Fibroblast of skin of abdomen (primary cell): ENCODE measurements at places on chromosomes 4 and X.

- no peak for DNase-seq
Observed at GRCh38 chr4:176653401-176654220, 139.1 kb downstream of the VEGFC start.

- DNase-seq: peak; percentile 65
Observed at GRCh38 chr4:128286474-128287058, 1.0 kb downstream of the PGRMC2 start.

GRCh38 chr4:6956087-6956433, 46.4 kb downstream of the TBC1D14 start:
- DNase-seq: no peak

DNA sequence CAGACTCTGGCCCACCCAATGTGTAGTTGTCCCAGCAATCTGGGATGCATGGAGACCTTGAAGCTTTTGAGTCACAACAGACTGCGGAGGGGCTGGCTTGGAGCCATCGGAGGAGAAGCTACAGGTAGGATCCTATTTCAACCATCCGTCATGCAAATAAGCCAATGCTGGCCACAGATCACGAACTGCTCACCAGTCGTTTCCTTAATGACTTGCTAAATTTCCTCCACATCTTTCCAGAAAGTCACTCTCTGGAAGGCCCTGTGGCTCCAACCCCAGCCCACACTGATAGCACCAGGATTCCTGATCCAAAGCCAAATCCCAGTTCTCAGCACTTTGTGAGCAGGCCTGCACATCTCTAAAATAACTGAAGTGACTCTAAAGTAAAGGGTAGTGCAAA, 321.3 kb downstream of the RAB28 start:
- peak; percentile 2 for DNase-seq

GRCh38 chr4:91758487-91758886, 545.3 kb upstream of the GRID2 start:
- peak; percentile 35 for DNase-seq

DNA sequence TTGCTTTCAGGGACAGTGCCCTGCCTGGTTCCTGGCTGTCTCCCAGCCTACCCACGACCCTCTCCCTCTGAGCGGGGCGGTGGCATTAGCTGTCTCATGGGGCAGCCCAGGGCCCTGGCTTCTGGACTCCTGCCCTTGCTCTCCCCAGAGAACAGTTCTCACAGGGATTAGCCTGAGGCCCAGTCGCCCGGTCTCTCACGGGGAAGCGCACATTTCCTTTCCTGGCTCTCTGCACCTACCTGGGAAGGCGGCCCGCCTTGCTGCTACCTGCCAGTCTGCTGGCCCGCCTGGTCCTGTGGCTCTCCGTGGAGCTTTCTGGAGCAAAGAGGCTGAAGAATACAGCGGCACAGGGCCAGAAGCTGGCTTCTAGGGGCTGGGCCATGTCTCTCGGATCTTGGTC, 128.4 kb downstream of the FHDC1 start:
- DNase-seq: no peak

DNA sequence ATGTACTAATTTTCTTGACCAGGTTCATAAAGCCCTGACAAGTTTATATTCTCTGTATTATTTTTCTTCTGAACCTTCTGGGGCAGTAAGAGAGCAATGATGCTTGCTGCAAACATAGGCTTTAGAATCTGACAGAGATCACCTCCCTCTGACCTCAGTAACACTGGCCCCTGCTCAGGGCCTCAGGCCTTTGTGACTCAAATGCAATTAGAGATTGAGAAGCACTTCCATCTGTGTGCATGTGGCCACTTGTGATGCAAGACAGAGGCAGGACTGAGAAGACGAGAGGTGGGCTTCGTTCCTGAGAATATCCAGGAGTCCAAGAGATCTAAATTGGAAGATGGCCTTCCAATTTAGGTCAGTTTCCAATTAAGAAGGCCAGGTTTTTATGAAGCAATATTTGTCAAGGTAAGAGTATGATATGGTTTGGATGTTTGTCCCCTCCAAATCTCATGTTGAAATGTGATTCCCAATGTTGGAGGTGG, 82.8 kb upstream of the VEGFC start:
- no peak for DNase-seq

DNA sequence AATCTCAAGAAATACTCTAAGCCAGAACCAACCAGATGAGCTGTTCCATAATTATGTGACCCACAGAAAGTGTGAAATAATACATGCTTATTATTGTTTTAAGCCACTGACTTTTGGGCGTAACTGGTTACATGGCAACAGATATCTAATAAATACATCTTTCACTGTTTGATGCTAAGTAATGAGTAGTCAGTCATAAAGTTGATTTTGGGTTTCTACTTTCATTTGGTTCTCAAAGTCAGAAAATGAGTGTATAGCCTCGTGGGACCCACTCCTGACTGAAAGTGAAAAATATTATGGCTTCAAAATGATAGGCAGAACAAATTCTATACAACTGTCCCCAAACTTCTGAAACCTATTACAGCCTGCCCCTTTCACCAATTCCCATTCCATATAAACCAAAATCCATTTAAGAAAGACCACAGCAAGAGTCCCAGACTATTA, 88.0 kb upstream of the CBR4 start:
- DNase-seq: no peak

GRCh38 chr4:1961038-1961437, 47.7 kb downstream of the NELFA start:
- DNase-seq: no peak

- no peak for DNase-seq
Observed at GRCh38 chrX:25009407-25009806, 6.4 kb downstream of the ARX start.

DNA sequence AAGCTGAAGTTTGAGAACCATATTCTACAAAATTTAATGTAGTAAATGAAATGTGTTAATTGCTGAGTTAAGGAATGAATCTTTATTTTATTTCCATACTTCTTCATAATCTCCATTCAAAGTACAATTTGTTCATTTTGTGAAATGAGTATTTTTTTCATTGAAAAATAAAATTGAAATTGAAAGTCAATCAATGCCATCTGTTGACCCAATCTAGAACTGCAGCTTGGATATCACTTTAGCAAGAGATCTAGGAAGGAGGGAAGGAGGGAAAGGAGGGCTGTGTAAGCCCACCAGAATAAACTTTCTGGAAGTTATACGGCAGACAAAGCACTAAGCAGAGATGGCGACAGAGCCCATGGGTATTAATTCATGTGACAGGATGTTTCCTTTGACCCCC, 128.4 kb downstream of the ZMAT1 start:
- peak; percentile 10 for DNase-seq

DNA sequence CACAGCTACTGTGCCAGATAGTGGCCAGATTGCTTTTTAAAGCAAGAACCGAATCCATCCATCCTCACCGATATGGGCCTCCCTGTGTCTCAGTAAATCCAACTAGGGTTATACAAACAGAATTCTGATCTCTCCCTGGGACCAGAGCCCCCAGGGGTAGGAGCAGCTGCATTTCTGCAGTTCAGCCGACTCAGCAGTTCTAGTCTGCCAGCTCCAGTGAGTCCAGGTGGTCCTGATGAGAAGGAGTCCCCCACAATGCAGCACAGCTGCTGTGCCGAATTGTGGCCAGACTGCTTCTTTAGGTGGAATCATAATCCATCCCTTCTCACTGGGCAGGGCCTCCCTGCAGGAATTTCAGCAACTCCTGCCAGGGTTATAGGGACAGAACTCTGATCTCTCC, 532.9 kb downstream of the ACTRT1 start:
- DNase-seq: no peak

DNA sequence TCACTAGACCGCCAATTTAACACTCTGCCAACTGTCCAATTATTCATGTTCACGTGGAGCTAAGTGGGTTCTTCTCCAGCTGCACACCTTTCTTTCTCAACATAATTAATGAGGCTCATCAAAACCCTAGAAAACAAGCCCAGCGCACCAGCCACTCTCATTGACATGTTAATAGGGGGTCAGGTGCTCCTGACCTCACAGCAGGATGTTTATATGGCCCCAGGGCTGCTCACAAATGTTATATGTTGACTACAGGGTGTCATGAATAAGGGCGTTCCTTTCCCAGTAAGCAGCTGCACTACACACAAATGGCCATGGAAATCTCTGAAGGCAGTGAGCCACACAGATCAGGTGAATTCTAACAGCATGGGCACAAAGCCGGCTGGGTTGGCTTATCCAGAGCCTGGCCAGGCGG, 209.8 kb downstream of the MGST2 start:
- no peak for DNase-seq

DNA sequence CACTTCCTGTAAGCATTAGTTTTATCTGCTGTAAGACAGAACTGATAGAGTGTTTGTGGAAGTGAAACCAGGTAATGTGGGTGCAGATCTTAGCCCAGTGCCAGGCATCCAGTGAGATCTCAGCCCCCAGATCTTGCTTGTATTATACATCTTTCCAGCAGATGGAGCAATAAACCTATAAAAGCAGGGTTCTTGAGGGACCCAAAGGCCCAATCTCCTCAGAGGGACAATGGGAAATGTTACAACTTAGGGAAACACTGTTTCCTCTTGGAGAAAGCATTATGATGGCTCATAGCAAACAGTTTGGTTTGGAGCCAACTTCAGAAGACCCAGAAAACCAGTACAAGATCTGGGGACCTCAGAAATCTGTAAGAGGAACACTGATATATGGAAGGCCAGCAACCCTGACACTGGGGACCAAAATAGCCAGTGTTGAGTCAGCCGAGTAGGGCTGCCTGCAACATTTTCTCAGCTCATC, 206.3 kb downstream of the SLC7A11 start:
- peak; percentile 77 for DNase-seq

DNA sequence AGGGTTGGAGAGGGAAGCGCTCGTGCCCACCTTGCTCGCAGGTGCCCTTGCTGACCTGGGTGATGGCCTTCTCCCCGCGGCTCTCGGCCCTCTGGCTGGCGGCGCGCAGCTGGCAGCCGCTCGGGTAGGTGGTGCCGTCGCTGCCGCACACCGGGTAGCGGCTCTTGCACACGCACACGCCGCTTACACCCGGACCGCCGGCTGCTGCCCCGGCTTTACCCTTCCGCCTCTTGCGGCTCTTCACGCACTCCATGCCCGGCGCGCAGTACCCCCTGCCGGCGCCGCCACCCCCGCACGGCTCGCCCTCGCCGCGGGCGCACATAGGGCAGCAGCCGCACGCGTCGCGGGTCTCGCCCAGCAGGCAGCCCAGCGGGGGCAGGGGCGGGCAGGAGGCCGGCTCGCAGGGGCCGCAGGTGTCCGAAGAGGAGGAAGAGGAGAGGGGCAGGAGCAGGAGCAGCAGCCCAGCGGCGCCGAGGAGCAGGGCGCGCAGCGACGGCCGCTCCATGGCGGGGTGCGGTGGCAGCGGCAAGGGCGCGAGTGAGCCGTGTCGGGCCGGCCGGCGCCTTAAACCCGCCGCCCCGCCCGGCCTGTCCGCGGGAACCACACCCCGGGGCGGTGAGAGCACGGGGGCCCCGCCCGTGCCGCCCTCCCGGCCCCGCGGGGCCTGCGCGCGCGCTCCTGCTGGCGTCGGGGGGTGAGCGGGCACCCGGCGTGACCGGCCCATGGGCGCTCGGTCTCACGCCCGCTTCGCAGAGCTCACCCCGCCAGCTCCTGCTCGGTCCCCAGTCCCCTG, at the start of gene IGFBP7:
Gene IGFBP7, minus strand, starts transcription at position 539 of the 793 bp plus-strand sequence. Its CDS starts 34 bp downstream, at position 505.
- no peak for DNase-seq

GRCh38 chr4:16140231-16140878, 56.5 kb upstream of the PROM1 start:
- DNase-seq: no peak

GRCh38 chrX:140866446-140866845, 135.9 kb upstream of the SPANXB1 start:
- DNase-seq: no peak
